ENCODE measurements at places on chromosomes 6 and 20.

DNA sequence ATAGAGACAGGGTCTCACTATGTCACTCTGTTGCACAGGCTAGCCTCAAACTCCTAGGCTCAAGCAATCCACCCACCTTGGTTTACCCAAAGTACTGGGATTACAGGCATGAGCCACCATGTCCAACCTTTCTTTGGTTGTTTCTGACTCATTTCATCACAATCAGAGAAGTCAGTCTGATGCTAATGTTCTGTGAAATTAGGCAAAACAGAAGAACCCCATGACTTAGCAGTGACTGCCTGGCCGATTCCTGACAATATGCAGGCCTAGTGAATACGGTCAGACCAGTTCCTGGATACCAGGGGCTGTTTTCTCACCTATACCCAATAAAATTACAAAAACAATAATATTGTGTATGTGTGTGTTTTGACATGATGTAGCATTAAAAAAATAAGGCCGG, 58.8 kb upstream of the BTN3A2 start:
- no peak for DNase-seq

DNA sequence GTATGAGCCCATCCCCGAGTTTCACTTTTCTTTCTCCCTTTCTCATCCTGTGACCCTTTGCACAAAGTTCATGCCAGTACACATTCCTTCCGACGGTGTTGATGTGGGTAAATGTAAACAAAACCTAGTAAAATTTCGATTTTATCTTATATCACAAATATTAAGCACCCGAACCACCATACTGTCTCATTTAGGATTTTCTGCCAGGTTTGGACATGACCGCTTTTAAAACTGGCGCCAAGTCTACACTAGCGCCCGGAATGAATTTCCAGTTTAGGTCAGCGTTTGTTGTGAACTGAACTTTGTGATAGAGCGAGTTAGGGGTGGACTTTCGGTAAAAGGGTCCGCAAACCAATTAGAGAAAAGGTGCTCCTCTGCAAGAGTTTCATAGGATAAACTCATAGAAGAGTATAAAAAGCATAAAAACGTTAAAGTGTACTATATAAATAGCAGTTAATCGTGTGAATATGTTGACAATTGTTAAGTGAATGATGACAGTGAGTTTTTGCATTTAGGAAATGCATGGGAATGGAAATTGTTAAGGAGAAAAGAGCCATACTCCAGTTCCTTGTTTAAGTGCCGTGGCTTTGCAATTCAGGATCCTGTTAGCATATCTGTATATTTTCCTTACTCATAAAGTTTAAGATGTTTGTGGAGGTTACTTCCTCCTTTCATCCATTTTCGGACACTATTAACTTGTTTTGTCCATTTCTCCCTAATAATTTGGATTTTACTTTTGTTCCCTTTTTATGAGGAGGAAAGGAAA, 937 bp downstream of the AKAP7 start:
- DNase-seq, result no peak

DNA sequence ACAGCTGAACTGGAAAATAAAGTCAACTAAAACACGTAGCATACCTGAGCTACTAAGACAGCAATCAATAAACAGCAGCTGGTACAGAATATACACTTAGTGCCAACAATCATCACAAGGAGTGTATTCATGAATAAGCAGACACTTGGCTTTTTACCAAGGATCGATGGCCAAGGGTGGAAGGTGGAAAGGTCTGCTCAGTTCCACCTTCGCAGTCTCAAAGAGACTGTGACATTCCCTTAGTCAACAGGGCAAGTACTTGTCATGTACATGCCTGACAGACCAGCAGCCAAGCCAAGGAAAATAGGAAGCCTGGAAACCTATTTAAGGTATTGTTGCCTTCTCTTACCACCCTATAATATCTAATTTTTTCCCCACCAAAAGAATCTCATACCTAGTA, 21.4 kb downstream of the HBS1L start:
- DNase-seq, result no peak

GRCh38 chr6:85394853-85395538, 54.9 kb upstream of the NT5E start:
- DNase-seq, result no peak

DNA sequence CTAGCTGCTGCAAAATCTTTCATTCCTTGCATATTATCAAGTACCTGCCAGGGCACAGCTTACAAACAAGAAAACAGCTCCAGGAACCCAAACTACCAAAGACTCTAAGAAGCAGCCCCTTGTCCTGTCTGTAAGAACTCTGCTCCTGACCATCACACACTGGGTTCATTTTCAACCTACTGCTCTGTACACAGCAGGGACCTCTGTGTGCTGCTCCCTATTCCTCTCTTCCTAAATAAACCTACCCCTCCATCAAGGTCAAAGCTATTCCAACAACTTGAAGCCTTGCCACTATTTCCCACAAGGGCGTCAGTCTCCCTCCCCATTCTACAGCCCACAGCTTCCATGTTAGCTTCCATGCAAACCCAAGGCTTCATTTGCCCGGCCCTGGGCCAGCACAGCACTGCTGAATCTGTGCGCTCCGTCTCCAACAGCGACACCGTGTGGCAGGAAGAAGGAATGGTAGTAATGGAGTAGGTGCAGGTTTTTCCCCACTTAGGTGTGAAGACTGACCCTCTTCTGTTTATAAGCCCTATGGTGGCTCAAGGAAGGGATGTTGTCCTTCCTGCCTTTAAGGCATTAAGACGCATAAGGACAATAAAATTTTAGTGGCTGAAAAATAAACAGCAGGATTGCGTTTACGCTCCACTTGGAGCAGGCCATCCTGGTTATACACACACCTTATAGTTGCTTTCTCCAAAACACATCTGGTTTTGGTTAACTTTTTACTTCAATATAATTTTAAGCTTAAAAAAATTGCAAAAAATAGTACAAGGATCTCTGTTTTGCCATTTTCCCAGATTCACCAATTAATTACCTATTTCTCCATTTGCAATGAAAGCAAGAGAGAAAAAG, 115.2 kb upstream of the NXT1 start:
- peak; percentile 13 for DNase-seq

DNA sequence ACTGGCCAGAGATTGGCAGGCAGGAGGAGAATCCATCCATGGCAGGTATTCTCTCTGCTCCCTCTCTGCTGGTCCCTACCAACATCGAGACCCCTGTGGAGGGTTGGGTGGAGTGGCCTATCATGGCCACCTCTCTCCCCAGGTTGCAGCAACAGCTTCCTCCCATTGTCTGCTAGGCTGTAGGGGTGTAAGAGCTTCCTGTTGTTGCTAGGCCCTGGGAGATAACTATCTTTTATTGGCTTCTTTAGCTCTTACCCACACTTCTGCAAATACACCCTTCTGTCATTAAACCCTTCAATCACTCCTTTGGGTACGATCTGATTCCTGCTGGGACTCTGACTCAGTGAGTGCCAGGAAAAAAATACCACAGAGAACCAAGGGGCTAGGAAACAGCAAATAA, 66.6 kb upstream of the FAM184A start:
- DNase-seq, result no peak

DNA sequence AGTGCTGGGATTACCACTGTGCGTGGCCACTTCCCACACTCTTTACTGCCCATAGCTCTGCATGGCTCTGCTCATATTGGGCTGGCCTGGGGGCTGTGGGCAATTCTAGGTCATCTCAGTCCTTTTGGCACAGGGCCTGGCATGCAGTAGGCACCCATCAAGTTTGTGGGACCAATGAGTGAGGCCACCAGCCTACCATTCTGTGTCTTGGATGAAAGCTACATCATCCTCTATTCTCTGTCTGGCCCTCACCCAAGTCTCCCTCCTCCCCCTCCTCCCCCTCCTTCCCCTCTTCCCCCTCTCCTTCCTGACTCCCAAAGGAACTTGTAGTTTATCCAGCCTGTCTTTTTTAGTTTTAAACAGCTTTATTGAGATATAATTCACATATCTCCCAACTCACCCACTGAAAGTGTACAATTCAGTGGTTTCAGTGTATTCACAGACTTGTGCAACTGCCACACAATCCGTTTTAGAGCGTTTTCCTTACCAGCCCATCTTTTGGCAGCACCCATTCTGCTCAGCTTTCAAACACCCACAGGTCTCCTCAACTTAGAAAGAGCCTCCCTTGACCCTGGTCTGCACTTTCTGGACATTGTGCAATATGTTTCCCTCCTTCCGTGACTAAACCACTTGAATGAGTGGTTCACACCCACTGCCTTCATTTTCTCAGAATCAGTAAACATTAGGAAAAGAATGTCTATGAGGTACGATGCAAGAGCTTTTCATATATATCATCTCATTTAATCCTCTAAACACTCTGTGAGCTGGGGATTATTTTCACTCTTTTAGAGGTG, 21.5 kb upstream of the MRPS18A start:
- DNase-seq, result no peak

GRCh38 chr6:53850527-53850926, 55.7 kb downstream of the LRRC1 start:
- DNase-seq, result no peak

DNA sequence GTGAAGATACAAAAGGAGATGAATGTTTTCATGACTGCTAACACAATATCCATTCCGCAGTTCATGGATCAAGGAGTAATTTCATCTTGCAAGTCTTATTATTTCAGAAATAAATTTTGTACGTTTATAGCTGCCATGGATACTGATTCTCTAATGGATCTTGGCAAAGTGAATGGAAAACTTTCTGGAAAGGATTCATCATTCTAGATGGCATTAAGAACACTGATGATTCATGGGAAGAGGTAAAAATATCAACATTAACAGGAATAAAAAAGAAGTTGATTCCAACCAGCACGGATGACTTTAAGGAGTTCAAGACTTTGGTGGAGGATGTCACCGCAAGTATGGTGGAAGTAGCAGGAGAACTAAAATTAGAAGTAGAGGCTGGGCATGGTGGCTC, 2.8 kb downstream of the HUS1B start:
- DNase-seq, result no peak

DNA sequence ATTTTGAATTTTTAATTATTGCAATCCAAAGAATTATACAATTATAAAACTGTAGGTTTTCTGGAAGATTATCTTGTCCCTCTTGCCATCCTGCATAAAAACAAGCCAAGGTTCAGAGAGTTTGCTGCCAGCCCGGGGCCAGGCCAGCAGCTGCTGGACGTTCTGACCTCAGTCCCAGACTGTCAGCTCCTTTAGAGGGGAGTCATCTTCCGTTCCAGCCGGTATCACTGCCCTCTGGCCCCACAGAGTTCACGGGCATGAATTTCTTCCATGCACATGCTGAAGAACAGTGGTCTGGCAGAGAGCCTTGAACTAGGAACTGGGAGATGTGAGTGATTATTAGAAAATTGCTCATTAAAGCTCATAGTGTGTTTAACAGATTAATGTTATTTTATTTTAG, 130.4 kb upstream of the QKI start:
- DNase-seq, result no peak

GRCh38 chr6:106825156-106825555, 149.4 kb downstream of the CD24 start:
- no peak for DNase-seq
